ENCODE measurements at places on chromosomes 5 and 9. TPM values are rescaled to one million over a fixed set of nuclear protein-coding genes. Genes with fewer than 3 reads are reported as not detected.

Gene ANKRD18A
- 3.5 TPM for polyA plus RNA-seq

DNA sequence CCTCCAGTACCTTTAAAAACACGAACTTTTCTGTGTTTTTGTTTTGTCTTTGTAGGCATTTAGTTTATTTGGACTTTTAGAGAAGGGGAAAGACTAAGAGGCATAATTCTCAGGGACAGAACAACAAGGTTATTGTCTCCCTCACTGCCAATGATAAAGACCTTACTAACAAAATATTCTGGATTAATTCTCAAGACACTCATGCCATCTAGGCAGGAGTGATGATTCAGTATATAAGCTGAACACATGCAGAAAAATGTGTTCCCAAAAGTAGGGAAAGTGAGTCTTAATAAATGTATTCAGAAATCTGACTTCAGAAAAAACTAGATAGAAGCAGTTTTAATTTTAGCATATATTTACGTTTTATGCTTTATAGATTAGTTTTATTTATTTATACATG lies 17.4 kb upstream of the ASPN start:
- DNase-seq, result no peak

DNA sequence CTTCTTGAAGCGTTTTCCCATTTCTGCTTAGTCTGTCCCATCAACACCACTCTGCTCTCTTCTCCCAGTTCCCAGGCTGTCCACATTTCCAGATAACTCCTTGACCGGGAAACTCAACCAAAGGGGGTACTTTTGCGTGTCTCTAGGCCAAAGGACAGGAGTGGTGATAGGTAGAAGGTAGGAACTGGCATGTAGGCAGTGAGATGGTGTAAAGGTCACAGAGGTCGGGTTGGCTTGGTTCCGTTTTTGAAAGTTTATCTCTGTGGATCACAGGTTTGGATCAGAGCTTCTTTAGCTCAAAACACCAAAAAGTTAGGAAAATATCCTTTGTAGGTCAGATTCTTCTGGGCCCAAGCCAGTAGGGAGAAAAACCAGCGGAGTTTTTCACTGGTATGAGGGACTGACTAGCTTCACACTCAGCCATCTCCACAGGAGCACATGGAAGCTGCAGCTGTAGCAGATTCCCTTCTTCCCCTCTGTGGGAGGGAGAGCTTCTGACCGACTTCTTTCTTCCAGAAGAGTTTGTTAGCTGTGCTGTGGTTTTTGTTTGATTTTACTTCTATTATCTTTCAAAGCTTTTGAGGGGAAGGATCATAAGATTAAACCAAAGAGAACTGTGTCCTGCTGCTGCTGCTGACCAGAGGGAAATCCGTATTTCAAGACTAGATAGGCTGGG lies 98.4 kb upstream of the DMRT1 start:
- no peak for DNase-seq

Gene SOX30
- 0.65 TPM for polyA plus RNA-seq

Gene HK3
- polyA plus RNA-seq, result 0.72 TPM

- DNase-seq, result no peak
Observed at GRCh38 chr5:33297760-33298216, 143.0 kb upstream of the TARS1 start.

Gene PCDHA6
- 0.33 TPM for polyA plus RNA-seq

Gene STK10
- 13.3 TPM for polyA plus RNA-seq

- DNase-seq, result no peak
Observed at GRCh38 chr9:113895526-113895925, 19.4 kb downstream of the ZNF618 start.

GRCh38 chr9:69632768-69633167 lies 39.4 kb downstream of the APBA1 start:
- DNase-seq, result no peak

DNA sequence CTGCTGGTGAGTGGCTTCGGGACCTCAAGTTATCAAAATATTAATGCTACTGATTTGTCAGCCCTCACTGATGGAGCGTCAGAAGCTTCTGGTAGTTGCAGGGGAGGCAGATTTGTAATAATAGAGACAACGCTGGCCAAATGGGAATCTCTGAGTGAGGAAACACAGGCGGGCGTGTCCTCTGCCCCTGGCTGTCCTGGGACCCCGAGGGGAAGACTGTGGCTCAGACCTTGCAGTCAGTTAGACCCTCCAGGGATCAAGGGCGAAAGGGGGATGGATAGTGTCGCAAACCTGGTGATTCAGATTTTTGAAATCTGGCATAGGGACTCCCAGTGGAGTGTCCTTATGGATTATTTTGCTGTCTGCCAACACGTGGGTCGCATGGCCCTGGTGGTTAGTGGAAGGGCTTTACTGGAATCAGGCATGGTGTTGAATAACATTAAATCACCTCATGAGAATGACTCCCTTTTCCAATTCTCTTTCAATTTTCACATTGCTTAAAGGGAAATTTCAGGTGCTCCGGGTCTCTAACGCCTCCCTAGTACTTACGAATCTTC lies 35.1 kb upstream of the NTNG2 start:
- DNase-seq, result no peak

Gene PTPRD
- 92.4 TPM for polyA plus RNA-seq

- DNase-seq, result no peak
Observed at GRCh38 chr5:139660105-139660922, 12.2 kb downstream of the CXXC5 start.

DNA sequence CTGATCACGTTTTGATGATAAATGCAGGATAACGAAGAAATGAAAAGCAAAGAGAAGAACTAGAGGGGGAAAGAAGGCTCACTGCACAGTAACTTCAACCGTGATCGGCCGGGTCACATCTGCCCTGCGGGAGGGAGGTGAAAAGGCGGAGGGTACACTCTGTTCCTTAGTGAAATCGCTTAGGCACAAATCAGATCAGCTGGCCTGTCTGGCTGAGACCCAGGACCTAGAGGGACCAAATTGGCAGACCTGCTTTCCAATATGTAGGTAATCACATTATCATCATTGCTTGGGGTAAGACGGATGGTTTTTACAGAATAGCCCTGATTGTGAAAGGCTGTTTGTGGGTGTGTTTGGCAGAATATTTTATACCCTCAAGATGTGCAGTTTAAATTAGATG lies 82.2 kb downstream of the SLC28A3 start:
- no peak for DNase-seq

Gene IL3
- not detected for polyA plus RNA-seq

GRCh38 chr5:150642991-150643710 lies 2.7 kb downstream of the SYNPO start:
- DNase-seq, result no peak

DNA sequence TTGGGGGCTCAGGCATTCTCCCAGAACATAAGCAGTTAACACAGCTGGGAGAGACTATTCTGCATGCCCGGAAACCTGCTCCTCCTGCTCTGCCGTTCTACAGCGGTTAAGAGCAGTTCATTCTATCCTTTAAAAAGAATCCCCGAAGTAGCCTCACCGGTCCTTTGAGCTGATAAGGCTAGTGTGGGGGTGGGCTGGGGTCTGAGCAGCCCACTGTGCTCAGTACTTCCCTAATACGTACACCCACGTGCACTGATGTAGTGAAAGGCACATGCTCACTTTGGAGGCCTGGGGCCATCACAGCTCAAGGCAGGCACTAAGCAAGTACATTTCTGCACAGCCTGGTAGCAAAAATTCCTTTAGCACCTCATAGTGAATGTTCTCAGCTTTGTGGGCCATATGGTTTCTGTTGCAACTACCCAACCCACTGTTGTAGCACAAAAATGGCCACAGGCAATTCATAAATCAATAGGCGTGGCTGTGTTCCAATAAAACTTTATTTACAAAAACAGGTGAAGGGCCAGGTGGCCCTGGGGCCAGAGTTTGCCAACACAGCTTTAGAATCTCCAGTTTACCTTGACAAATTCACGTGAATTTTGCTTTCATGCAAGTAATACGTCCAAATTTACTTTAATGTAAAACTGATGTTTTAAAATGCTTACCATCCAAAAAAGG lies 136.4 kb downstream of the ZNF354C start:
- DNase-seq, result no peak

DNA sequence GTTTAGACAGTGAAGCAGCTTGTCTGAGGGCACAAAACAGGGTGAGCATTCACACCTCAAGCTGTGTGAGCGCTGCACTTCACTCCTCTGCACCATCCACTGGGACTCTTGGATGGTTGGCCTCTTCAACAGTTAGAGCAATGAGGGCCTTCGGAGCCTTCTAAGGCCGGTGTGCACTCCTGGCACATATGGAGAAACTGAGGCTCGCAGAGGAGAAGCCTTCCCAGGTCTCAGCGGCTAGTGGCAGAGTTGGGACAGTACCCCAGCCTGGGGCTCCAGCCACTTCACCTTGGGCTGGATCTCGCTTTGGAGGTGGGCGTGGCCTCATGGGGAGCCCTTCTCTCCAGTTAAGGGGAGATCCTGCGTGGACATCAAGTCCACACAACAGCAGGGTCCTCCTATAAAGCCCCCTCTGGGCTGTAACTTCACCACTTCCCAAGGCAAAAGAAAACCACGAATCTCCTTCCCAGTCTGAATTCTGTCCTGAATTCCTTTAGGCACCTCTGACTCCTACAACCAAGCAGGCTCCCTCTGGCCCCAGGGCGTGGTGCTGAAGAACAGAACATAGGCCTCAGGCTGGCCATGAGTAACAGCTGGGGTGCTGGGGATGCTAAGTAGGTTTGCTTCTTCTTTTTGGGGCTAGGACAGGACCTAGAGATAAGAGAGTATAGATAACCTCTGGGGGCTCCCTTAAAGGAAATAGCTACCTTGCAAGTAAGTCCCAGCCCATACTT lies 30.5 kb upstream of the CSF1R start:
- no peak for DNase-seq

- no peak for DNase-seq
Observed at GRCh38 chr9:125839317-125839716, 92.1 kb downstream of the PBX3 start.
